Activated naive CD4-positive, alpha-beta T cell treated with anti-CD3 and anti-CD28 coated beads, Interleukin-2, amount 10 ng/mL, durations not matched to agents 7 days and 5 days (primary cell): ENCODE measurements at places on chromosomes 3 and 15.

DNA sequence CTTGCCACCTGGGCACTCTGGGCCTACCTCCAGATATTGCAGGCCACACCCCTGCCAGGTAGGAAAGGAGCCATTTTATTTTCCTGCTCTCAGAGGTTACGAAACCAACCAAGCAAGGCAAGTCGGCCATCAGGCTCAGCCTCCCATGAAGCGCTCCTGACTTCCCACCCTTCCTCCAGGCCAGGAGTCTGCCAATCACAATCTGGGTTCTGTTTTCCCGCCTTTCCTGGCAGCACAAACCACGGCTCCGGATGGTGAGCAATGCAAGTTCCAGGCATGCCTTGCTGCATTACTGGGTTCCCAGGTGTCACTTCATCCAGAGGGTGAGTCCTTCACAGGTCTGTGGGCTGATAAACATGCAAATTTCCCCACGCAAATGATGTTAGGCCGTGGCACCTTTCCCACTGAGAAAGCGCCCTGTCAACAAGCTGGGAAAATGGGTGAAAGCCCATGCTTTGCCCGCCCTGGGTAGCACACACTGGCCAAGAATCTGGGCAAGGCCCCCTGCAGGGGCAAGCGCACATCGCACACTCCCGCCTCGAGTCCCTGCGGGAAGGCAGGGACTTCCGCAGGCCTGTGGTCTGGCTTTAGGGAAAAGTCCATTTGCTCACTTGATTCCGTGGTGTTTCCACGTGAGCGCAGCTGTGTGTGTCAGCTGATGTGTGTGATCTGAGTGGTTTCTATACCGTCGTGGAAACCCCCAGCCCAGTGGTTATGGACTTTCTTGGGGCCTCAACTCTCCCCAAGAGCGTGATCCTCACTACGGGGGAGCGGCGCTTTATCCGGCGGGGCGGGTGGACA lies 61.6 kb upstream of the RYK start:
- DNase-seq, result no peak

- no peak for DNase-seq
These were observed 705 bp downstream of the NIPA2 start for GRCh38 chr15:22839046-22839695.

DNA sequence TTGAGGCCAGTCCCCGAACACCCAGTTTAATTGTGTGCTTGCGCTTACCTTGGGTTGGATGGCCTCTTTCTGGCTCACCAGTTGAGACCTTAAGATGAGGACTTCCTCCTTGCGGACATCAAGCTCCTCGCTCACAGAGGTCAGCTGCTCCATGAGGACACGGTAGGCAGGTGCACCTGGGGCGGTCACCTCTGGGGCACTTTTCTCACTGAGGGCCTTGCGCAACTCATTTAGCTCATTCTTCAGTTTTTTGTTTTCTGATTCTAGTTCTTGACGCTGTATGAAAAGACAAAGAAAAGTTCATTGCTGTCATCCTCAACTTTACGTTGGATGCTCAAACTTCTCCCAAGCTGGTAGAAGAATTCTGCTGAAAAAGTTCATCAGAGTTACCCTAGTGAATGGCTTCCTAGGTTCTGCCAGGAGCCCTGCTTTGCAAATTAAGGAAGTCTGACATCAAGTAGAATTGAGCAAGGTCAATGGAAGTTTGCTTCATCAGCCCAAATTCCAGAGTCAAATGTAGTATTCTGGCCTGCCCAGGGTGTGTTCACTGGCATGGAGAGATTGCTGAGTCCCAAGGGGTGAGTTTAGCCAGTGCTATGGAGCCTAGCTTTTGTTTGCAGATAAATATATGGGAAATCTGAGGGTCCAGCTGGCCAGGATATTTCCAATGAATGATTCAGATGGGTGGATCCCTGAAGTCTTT lies 55.8 kb upstream of the MYO5C start:
- no peak for DNase-seq

- no peak for DNase-seq
These were observed 7.0 kb downstream of the RASL12 start for GRCh38 chr15:65060641-65061397.

DNA sequence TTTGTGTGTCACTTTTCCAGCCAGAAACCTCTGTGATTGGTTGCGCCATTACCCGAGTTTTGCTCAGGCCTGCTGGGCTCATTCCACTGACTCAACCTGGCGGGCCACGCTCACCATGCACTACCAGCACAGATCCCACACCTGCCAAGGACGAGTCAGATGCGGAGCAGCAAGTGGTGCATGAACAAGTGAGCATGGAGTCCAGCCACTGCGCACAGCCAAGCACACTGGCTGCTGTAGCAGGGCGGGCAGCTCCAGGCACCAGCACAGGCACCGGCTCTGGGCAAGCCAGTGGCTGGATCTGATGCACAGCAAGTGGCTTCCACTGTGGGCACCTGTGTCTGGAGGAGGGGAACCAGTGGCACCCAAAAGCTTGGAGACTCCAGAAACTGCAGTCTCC lies 110.4 kb downstream of the CBLB start:
- DNase-seq, result no peak

- DNase-seq, result no peak
These were observed 388.7 kb downstream of the GRM7 start for GRCh38 chr3:7249493-7250076.

GRCh38 chr3:81459733-81460132 lies 301.7 kb downstream of the GBE1 start:
- DNase-seq, result no peak

DNA sequence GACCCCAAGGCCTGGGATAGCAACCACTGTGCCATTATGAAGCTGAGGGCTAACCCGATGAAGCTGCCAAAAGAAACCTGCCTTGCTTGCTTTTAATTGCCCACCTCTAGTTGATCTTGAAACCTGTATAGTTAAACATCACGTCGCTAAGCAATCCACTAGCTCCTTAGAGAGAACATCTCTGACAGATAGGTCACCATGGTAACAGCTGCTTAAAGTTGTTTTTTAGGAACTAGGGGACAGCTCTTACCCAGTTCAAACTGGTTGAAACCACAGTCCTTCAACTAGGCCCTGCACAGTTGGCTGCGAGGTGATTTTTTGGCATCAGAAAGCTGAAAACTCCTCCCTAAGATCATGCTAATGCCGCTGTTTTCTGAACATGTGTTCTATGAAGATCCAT lies 135.7 kb downstream of the EBLN2 start:
- no peak for DNase-seq

DNA sequence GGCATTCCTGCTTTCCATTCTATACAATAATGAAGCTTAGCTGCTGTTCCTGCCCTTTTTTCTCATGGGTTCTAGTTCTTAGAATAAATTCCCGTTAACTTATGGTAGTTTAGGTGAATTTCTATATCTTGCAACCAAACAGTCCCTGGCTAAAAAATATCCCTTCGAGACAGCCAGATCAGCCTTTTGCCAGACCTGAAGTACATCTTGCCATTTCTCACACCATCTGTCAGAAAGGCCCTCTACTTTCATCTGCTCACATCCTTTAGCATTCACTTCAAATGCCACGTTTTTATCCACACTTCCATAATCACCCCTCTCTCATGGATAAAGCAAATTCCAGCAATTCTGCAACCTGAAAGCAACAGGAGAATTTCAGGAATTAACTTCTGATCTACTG lies 145.4 kb downstream of the GAP43 start:
- DNase-seq, result no peak

- DNase-seq, result no peak
These were observed 28.3 kb downstream of the MITF start for GRCh38 chr3:69767571-69767970.
